ENCODE measurements at places on chromosomes 2 and 18.

DNA sequence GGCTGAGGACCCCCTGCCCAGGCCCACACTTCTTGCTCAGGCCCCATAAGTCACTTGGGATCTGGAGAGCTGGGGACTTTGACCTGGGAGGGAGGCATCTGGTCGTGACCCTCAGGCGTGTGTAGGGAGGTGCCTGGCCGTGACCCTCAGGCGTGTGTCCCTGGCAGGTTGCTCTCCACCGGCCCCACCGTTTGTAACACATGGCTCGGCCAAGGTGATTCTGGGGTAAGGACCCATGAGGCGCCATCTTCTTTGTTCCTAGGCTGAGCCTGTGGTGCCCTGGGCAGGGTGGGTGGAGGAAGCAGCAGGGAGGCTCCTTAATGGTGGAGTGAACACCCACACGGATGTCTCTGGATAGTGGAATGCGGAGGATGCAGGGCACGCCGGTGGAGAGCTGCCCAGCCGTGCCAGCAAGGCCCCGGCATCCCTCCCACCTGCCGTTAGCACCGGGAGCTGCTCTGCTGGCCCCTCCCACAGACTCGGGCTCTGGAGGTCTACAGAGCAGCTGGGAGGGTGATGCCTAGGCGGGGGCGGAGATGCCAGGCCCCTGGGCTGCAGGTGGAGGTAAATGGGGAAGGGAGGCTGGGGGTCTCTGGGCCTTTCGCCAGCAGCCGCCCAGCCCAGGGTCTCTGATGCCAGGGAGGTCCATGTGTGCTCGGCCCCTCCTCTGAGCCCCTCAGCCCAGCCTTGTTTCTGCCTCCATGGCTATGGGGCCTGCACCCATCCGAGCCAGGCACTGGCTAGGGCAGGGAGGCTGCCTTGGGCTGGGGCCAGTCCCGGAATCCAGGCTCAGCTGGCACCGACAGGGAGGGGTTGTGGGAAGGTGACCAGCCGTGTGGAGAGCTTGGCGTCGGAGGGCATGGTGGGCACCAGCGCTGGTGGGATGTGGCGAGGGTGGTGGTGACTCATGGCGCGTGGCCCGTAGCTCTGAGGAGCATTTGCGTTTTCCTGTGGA, 1.1 kb upstream of the GAL3ST2 start:
- DNase-seq: no peak

GRCh38 chr2:46644690-46645385, 165.5 kb downstream of the TMEM247 start:
- DNase-seq: no peak

GRCh38 chr18:26082475-26082874, 7.9 kb downstream of the SS18 start:
- no peak for DNase-seq

- no peak for DNase-seq
Measured at GRCh38 chr18:45112682-45113081, 432.0 kb downstream of the SETBP1 start.

DNA sequence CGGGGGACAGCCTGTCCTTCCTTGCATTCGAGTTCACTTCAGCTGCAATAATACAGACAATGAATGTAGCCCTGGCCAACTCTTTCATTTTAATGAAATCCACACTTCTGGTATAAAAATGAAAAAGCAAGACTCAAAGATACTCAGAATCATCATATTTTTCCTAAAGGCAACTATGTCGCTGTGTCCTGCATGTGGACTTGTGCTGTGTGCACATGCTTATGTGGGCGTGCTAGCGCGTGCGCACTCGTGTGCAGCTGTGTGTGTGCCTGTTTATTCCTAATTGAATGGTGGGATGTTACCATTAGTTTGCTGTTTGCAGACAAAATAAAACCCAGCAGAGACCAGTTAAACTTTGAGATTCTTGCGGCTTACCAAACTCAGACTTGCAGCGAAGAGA, 49.6 kb downstream of the SMIM21 start:
- no peak for DNase-seq

- peak; percentile 79 for DNase-seq
Measured at GRCh38 chr2:65390134-65390533, 42.3 kb downstream of the SPRED2 start.

- no peak for DNase-seq
Measured at GRCh38 chr2:117686699-117687098, 127.8 kb upstream of the DDX18 start.

- no peak for DNase-seq
Measured at GRCh38 chr2:63697160-63697559, 108.4 kb downstream of the MDH1 start.

GRCh38 chr18:48009116-48009745, 78.8 kb upstream of the SMAD2 start:
- DNase-seq: no peak

DNA sequence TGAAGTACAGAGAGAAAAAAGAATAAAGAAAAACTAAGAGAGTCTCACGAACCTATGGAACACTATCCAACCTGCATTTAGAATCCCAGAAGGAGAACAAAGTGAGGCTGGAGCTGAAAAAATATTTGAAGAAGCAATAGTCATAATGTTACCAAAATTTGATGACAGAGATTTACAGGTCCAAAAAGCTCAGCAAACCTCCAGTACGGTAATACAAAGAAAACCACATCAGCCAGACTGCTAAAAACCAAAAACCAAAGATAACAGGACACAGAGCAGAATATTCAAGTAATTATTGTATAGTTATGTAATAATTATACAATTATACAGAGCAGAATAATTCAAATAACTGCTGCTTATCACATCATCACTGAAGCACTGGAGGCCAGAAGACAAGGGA, 23.7 kb downstream of the ATL2 start:
- DNase-seq: no peak

- DNase-seq: no peak
Measured at GRCh38 chr18:2139691-2140090, 431.6 kb downstream of the METTL4 start.

GRCh38 chr18:43581936-43582519, 304.7 kb upstream of the SYT4 start:
- DNase-seq: no peak

DNA sequence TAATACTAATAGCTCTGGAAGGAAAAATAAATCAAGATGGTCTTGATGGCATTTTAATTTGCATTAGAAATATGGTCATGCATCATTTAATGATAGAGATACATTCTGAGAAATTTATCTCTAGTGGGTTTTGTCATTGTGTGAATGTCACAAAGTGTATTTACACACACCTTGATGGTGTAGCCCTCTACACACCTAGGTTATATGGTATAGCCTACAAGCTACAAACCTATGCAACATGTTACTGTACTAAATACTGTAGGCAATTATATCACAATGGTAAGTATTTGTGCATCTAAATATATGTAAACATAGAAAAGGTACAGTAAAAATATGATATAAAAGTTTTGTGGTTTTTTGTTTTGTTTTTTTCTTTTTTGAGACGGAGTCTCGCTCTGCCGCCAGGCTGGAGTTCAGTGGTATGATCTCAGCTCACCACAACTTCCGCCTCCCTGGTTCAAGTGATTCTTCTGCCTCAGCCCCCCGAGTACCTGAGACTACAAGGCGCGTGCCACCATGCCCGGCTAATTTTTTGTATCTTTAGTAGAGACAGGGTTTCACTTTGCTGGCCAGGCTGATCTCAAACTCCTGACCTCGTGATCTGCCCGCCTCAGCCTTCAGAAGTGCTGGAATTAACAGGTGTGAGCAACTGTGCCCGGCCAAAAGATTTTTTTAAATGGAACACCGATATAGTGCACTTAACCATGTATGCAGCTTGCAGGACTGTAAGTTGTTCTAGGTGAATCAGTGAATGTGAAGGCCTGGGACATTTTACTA, 83.7 kb upstream of the UBXN4 start:
- no peak for DNase-seq

DNA sequence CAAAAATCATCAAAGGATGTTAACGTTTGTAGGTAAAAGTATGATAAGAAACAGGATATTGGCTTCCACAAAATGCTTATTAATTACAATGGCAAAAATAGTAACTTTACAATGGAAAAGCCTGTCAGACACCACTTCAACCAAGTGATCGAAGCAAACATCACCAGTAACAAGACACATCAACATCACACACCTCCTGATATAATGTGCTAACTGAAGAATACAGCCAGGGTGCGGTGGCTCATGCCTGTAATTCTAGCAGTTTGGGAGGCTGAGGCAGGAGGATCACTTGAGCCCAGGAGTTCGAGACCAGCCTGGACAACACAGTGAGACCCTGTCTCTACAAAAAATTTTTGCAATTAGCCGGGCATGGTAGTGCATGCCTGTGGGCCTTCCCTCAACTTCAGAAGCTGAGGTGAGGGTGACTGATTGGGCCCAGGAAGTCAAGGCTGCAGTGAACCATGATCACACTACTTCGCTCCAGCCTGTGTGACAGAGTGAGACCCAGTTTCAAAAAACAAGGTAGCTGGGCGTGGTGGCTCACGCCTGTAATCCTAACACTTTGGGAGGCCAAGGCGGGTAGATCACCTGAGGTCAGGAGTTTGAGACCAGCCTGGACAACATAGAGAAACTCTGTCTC, 15.0 kb downstream of the MGAT4A start:
- DNase-seq: no peak

GRCh38 chr2:232345251-232345650, 33.3 kb upstream of the ALPP start:
- DNase-seq: no peak

DNA sequence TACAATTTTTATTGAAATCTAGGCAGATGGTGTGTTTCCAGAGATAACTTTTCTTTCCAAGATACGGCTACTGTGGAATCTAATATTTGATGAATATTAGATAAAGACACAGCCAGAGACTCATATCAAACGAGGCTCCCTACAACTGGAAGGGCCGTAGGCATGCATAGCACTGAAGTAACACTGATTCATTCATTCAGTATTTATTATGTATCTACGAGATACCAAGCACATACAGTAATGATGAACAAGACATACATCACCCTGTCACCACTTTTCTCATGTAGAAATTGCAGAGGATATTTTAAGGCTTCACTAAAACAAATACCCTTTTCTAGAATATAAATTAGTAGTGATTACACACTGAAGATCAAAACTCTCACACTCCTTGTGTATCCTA, 74.5 kb downstream of the KCTD18 start:
- DNase-seq: no peak

DNA sequence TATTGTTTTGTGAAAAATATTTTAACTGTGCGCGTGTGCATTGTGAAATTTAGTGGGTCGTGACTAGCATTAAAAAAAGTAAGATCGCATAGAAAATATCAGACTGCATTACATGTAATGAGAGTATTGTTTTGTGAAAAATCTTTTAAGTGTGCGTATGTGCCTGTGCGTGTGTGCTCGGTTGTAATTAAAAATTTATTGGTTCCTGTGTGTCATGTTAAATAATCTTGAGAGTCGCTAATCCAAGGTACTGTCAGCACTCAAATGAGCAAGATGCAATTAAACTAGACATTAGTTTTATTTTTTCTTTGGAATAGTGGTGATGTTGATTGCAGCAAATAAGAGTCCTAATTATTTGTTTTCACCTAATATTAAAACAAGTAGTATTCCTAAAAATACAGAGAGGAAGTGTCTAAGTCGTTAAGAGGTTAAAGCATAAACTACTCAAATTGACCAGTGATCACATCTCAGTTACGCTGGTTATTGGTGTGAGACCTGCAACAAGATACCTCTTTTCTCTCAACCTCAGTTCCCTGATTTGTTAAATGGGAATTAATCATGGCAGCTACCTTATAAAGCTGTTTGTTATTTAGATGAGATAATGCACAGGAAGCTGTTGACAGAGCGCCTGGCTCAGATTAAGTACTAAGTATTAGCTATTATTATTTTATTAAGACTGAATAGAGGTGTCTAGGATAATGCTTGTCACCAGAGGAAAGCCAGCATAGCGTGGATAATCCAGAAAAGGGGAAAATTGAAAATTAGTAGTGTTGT, 1.9 kb downstream of the ZDBF2 start:
- no peak for DNase-seq

DNA sequence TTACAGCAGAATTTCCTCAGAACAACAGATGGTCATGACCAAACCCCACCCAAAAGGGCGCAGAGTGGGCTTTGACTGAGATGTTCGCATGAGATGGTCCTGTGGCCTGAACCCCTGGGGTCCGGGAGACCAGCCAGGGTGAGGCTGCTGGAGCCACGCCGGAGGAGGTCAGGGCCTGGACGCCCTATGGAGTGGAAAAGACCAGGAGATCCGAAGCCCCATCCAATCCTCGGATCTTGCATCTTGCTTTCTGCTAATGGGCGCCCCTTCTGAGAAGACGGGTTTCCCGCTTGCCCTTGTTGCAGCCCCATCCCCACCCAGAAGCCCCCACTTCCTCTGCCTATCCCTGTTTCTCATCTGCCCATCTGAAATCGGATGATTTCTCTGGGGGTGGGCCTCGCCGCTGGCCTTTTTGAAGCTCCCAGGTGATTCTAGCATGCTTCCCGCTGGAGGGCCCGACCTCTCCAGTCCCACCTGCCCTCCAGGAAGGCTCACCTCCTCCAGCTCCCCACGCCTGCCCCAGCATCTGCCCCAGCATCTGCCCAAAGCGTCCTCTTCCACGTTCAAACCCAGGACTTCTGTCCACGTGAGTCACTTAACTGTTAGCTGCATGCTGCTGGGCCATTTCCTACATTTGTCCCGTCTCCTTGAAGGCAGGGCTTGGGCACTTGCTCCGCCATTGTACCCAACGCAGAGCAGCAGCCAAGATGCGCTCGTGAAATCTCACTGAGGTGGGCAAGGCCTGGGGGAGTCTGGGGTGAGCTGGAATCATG, 4.3 kb upstream of the CNDP1 start:
- no peak for DNase-seq

GRCh38 chr2:68390586-68390985, 25.5 kb downstream of the PLEK start:
- no peak for DNase-seq

- DNase-seq: peak; percentile 92
Measured at GRCh38 chr2:70124983-70125480, 37.8 kb downstream of the PCBP1 start.

GRCh38 chr2:174007010-174007409, 41.8 kb upstream of the SP3 start:
- no peak for DNase-seq

- no peak for DNase-seq
Measured at GRCh38 chr18:37294951-37295350, 270.6 kb downstream of the CELF4 start.

- DNase-seq: no peak
Measured at GRCh38 chr2:187187519-187187918, 260.5 kb downstream of the CALCRL start.

DNA sequence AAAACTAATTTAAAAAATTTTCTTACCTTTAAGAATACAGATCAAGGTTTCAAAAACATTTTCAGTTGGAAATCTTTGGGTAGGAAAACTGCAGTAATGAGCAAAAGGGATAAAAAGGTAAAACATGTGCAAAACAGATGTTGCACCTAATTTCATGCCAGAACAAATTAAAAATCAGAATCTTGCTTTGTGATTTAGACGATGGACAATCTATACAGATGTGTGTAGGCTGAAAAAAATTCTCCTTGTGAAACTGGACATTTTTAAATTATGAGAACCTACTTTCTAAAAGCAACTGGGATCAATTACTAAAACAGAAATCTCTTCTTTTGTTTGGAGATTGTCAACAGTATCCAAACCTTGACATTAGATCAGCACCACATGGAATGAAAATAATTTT, 183.2 kb upstream of the ITGA4 start:
- DNase-seq: no peak

- no peak for DNase-seq
Measured at GRCh38 chr2:26283606-26284005, 38.9 kb downstream of the HADHB start.
